Glutamatergic neuron (in vitro differentiated cells): ENCODE measurements at places on chromosomes 2 and 18. TPM values are rescaled to one million over a fixed set of nuclear protein-coding genes. Genes with fewer than 3 reads are reported as not detected.

LRPPRC gene
- 88.0 TPM for total RNA-seq

NEDD4L gene
- 209 TPM for total RNA-seq

LAMA3 gene
- 2.1 TPM for total RNA-seq

ECEL1 gene
- 2.3 TPM for total RNA-seq

FOXI3 gene
- 0.34 TPM for total RNA-seq

GRCh38 chr18:30094556-30094955, 948.0 kb downstream of the DSC3 start:
- no peaks in the 10 kb centered on the region for H3K27me3 ChIP-seq
- no peaks in the 10 kb centered on the region for H3K36me3 ChIP-seq
- no peak overlapping the region for H3K4me3 ChIP-seq
- DNase-seq = no peak

GRCh38 chr2:63888053-63888452, 46.4 kb downstream of the UGP2 start:
- H3K4me3 ChIP-seq = no peak overlapping the region
- no peak for DNase-seq
- H3K27ac ChIP-seq = peak overlapping the region; percentile 60
- H3K4me1 ChIP-seq = no peaks in the 10 kb centered on the region
- H3K27me3 ChIP-seq = no peaks in the 10 kb centered on the region

GRCh38 chr2:216474925-216475670, 23.5 kb upstream of the RPL37A start:
- H3K27ac ChIP-seq = no peak overlapping the region
- no peak for DNase-seq
- no peak overlapping the region for H3K4me3 ChIP-seq
- no peaks in the 10 kb centered on the region for H3K4me1 ChIP-seq

- peaks cover 8% of the 10 kb centered on the region for H3K27me3 ChIP-seq
- H3K27ac ChIP-seq = no peak overlapping the region
These were observed 79.1 kb upstream of the TANC1 start for GRCh38 chr2:158889135-158889853.

GRCh38 chr2:171267855-171268629, 107.3 kb upstream of the TLK1 start:
- no peak for DNase-seq
- no peak overlapping the region for H3K4me3 ChIP-seq
- H3K27ac ChIP-seq = no peak overlapping the region
- H3K36me3 ChIP-seq = no peaks in the 10 kb centered on the region
- no peaks in the 10 kb centered on the region for H3K4me1 ChIP-seq

DNA sequence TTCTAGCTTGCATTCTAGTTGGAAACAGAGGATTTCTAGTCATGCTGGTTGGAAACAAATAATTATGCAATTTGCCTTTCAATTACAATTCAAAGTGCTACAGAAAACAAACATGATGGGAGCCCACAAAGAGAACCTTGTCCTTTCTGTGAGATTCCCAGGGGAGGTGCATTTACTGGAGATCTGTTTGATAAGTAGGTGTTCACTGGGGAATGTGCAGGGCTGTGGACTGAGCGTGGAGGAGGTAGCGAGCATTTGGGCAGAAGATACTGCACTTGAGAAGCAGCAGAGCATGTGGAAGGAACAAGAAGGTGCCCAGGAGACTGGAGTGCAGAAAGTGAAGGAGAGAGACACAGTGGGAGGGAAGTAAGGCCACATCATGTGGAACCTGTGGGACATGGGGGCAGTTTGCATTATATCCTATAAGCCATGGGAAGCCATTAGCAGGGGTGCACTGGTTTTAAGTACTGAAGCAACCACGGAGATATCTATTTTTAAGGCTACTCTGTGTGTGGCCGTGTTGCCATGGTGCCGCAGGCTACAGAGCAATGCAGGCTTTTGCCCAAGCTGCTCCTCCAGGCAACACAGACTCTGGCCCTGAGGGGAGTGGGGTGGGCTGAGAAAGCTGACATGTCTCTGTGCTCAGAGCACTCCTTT, 154.0 kb downstream of the ANTXR1 start:
- DNase-seq = no peak
- peak overlapping the region; percentile 56 for H3K4me3 ChIP-seq
- peaks cover 46% of the 10 kb centered on the region for H3K4me1 ChIP-seq
- no peak overlapping the region for H3K27ac ChIP-seq

DNA sequence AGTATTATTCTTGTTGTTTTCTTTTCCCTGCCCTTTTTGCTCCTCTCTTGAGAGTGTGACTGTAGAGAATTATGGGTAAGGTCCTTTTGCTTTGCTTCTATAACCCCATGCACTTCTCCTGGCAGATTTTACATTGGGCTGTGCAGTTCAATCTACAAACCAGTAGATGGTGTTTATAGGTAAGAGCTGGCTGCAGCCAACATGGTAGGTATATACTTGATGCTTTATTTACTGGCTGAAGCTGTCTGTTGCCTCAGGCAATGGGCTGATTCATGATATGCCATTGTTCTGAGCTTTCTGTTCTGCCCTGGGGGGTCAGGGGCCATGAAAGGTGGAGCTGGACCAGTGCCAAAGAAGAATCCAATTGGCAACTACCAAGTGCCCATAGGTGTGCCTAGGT, 48.3 kb upstream of the MYL1 start:
- H3K27me3 ChIP-seq = peaks cover 6% of the 10 kb centered on the region
- H3K27ac ChIP-seq = no peak overlapping the region
- DNase-seq = no peak

- peak overlapping the region; percentile 98 for H3K4me3 ChIP-seq
- peaks cover 32% of the 10 kb centered on the region for H3K36me3 ChIP-seq
These were observed 553 bp downstream of the TIGD1 start for GRCh38 chr2:232549655-232550353.

DNA sequence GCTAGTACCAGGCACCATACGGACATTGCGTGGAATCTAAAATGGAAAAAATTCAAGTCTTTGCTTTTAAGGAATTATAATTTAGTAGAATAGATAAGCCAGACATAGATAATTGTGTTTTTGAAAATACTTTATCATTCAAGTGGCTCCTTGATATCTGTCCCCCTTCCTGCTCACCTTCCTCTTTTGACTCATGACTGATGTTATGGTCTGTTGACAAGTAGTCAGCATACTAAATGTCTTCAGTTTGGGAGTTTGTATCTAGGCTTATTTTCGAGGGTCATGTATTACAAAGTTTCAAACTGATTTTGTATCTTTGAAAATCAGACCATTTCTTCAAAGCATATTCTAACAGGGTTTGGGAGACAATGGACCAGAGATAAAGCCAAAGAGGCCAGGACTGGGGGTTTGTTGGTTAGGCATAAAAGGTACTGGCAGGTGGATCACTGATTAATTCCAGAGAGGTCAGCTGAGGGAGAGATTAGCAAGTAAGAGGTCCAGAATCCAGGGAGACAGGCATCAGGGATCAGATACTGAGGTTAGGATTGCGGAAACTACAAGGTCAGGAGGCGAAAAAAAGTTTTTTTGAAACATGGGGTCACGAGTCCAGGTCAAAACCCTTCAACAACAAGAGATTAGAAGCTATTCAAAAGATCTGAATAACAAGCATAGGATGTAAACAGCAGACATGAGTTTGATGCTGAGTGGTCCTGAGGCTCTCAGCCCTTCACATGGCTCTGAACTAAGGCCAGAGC, 31.5 kb upstream of the KLHL14 start:
- peaks cover 5% of the 10 kb centered on the region for H3K4me1 ChIP-seq
- no peaks in the 10 kb centered on the region for H3K27me3 ChIP-seq
- DNase-seq = no peak

- peaks cover 4% of the 10 kb centered on the region for H3K27me3 ChIP-seq
- no peak overlapping the region for H3K4me3 ChIP-seq
- H3K27ac ChIP-seq = peak overlapping the region; percentile 68
- DNase-seq = peak; percentile 38
- H3K4me1 ChIP-seq = peaks cover 11% of the 10 kb centered on the region
These were observed 131.4 kb downstream of the MSH2 start for GRCh38 chr2:47534179-47534919.

GRCh38 chr18:11316546-11316945, 167.2 kb upstream of the PIEZO2 start:
- DNase-seq = no peak
- H3K27ac ChIP-seq = no peak overlapping the region
- H3K27me3 ChIP-seq = no peaks in the 10 kb centered on the region
- no peaks in the 10 kb centered on the region for H3K36me3 ChIP-seq

DNA sequence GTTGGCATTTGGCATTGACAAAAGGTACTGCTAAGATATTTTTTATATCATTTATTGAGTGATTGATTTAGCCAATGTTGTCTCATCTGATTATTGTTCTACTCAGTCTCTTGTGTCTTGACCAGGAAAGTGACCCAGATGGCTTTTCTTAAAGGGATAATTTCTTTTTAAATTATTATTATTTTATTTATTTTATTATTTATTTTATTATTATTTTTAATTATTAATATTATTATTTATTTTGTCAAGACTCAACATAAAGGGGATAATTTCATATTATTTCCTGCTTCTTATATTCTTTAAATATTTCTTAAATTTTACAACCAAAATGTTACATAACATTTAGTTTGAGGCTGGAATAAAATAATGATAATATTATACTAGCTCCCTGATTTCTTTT, 27.1 kb downstream of the DYNC2LI1 start:
- DNase-seq = no peak
- no peaks in the 10 kb centered on the region for H3K36me3 ChIP-seq
- no peak overlapping the region for H3K4me3 ChIP-seq
- H3K27ac ChIP-seq = no peak overlapping the region
- no peaks in the 10 kb centered on the region for H3K4me1 ChIP-seq
- H3K27me3 ChIP-seq = no peaks in the 10 kb centered on the region

GRCh38 chr18:58637946-58638345, 9.1 kb upstream of the ALPK2 start:
- no peak for DNase-seq
- no peaks in the 10 kb centered on the region for H3K27me3 ChIP-seq
- no peaks in the 10 kb centered on the region for H3K36me3 ChIP-seq
- H3K4me3 ChIP-seq = no peak overlapping the region
- H3K27ac ChIP-seq = no peak overlapping the region
- no peaks in the 10 kb centered on the region for H3K4me1 ChIP-seq

GRCh38 chr2:217438136-217438535, 564.7 kb downstream of the TNS1 start:
- H3K27ac ChIP-seq = no peak overlapping the region
- H3K4me3 ChIP-seq = no peak overlapping the region
- peaks cover 30% of the 10 kb centered on the region for H3K4me1 ChIP-seq
- H3K27me3 ChIP-seq = no peaks in the 10 kb centered on the region
- H3K36me3 ChIP-seq = no peaks in the 10 kb centered on the region
- DNase-seq = no peak

DNA sequence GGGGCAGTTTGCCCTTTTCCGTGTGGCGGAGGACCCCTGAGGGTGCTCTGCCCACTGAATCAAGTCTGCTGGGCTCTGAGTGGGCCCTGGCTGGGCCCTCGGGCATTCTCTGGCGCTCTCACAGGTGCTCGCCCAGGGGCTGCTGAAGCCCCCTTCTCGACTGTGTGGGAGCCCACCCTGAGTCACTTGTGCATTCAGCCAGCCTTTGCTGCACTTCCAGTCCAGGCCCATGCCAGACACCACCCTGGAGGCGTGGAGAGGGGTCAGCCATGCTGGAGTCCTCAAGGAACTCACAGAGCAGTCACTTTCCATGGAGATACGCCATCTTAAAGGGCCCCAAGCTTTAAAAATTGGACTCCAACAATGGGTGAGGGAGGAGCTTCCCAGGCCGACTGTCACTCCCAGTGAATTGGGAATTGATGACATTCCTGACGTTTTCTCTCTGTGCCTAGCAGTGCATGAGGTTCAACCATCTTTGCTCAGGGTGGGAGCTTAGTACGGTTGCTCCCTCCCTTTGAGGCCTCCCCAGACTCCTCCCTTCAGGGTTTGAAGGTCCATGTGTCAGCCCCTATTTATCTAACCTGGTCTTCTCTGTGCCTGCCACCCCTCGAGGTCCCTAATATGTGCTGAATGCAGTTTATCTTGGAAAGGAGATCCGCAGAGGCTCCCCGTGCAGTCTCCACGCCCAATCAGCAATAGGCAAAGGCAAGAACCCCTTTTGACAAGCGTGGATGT, 71.8 kb upstream of the HS6ST1 start:
- no peak overlapping the region for H3K4me3 ChIP-seq
- H3K27ac ChIP-seq = no peak overlapping the region
- H3K36me3 ChIP-seq = no peaks in the 10 kb centered on the region
- DNase-seq = no peak

GRCh38 chr18:38933910-38934510, 1368.4 kb upstream of the CELF4 start:
- H3K27ac ChIP-seq = no peak overlapping the region
- no peaks in the 10 kb centered on the region for H3K36me3 ChIP-seq
- H3K4me1 ChIP-seq = no peaks in the 10 kb centered on the region
- H3K4me3 ChIP-seq = no peak overlapping the region
- no peaks in the 10 kb centered on the region for H3K27me3 ChIP-seq

GRCh38 chr2:217851191-217852020, 151.4 kb downstream of the TNS1 start:
- H3K36me3 ChIP-seq = peaks cover 4% of the 10 kb centered on the region
- H3K27ac ChIP-seq = no peak overlapping the region
- no peak for DNase-seq
- no peak overlapping the region for H3K4me3 ChIP-seq
- peaks cover 11% of the 10 kb centered on the region for H3K4me1 ChIP-seq

DNA sequence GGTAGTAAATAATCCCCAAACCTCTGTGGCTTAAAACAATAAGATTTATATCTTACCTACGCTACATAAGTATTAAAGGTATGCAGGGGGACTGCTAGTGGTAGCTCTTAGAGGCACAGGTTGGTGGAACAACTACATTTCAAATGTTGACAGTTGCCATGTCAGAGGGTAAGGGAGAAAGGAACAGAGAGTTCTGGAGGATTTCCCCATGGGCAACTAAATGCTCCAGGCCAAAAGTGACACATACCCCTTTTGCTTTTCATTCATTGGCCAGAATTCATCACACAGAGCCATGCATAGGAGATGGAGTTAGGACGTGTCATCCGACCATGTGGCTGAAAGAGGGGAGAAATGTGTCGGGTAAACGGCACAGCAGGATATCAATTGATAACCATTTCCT, 133.2 kb downstream of the NAPG start:
- H3K4me1 ChIP-seq = peaks cover 20% of the 10 kb centered on the region
- DNase-seq = no peak
- no peak overlapping the region for H3K4me3 ChIP-seq
- H3K36me3 ChIP-seq = peaks cover 9% of the 10 kb centered on the region

DNA sequence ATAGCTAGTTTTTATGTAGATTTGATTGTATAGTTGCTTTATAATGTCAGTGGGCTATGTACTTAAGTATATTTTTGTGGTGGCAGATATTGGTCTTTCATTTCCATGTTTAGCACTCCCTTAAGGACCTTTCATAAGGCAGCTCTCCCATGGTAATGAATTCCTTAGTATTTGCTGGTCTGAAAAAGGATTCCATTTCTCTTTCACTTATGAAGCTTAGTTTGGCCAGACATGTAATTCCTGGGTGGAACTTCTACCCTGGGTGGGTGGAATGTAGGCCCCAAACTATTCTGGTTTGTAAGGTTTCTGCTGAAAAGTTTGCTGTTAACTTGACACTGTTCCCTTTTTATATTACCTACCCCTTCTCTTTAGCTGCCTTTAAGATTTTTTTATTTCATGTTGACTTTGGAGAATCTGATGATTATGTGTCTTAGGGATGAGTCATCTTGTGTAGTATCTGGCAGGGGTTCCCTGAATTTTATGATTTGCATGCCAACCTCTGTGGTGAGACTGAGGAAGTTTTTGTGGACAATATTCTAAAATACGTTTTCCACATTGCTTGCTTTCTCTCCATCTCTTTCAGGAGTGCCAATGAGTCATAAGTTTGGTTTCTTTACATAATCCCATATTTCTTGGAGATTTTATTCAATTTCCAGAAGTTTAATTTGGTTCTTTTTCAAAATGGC, 65.4 kb upstream of the VRK2 start:
- no peak for DNase-seq
- no peak overlapping the region for H3K4me3 ChIP-seq
- H3K27me3 ChIP-seq = no peaks in the 10 kb centered on the region
- no peaks in the 10 kb centered on the region for H3K4me1 ChIP-seq
- H3K36me3 ChIP-seq = no peaks in the 10 kb centered on the region
